ENCODE measurements at places on chromosomes 16 and 17.
A peak's percentile ranks its signal among the peaks of the same experiment; 100 is the strongest.

DNA sequence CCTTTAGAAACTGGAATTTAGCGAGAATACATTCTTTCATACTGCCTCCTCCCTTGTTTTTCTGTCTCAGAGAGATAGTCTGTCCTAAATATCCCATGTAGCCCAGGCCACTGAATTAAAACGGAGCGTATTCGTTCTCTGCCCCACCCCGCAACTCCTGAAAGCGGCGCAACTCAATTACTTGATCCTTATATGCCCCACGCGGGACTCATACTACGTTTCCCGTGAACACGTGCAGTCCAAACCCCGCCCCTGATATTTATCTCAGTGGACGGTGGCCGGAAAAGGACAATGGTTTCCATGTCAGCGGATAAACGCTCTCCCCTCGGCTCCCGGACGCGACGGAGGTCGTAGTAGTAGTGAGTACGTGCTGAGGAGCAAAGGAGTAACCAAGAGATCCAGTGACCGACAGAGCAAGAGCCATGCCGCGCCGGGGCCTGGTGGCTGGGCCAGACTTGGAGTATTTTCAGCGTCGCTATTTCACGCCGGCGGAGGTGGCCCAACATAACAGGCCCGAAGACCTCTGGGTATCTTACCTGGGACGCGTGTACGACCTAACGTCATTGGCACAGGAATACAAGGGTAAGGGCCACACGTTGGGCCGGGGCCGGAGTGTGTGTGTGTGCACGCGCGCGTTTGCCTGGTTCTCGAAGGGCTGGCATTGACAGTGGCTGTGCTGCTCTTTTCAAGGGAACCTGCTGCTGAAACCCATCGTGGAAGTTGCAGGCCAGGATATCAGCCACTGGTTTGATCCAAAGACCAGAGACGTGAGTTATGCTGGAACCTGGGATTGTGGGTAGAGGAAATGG, at the start of gene CYB5D1:
Gene CYB5D1, plus strand, starts transcription at position 291 of the 809 bp plus-strand sequence. Its CDS starts 132 bp downstream, at position 423.
- DNase-seq = peak; percentile 97

- no peak for DNase-seq
Observed at GRCh38 chr16:25013751-25014499, 1.2 kb downstream of the ARHGAP17 start.

GRCh38 chr17:6413065-6413464, 21.9 kb downstream of the AIPL1 start:
- no peak for DNase-seq

- no peak for DNase-seq
Observed at GRCh38 chr16:67767953-67768352, 38.4 kb downstream of the RANBP10 start.

DNA sequence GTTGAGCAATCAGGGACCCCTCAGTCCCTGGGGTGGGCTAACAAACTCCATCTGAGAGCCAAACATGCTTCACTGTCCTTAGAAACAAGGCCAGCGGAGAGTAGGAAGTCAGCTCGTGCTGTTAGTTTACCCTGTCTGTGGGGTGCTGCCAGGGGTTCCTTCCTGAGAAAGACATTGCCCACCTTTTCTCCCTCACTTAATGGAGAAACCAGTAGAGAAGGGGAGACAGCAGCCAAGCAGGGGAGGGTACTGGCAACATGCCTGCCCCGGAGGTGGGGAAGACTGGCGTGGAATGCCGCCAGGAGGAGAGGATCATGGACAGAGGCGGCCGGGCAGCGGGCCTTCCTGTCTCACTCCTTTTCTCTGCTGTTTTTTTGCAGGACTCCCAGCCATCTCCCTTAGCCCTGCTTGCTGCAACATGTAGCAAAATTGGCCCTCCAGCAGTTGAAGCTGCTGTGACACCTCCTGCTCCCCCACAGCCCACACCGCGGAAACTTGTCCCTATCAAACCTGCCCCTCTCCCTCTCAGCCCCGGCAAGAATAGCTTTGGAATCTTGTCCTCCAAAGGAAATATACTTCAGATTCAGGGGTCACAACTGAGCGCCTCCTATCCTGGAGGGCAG, 19.9 kb downstream of the SP2 start:
- no peak for DNase-seq

- DNase-seq = no peak
Observed at GRCh38 chr16:24116046-24116776, 139.9 kb upstream of the CACNG3 start.

DNA sequence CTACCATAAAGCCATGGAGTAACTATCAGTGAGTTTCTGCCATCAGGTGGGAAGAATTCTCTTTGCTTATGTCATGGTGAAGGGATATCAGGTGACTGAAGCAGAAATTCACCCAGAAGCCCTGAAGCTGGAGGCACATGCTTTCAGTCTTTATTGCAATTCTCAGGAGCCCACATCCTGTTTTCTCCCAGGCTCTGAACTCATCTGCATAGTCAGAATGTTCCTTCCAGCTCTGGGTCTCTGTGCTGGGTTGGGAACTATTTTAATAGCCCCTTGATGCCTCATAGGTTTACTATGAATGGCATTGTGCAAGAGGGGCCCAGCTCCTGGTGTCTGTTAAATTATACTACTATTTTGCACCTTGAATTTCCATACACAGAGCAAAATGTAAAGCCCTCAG, 198.4 kb upstream of the SOX9 start:
- DNase-seq = peak; percentile 17

GRCh38 chr17:50620858-50621257, 13.8 kb upstream of the ABCC3 start:
- no peak for DNase-seq

DNA sequence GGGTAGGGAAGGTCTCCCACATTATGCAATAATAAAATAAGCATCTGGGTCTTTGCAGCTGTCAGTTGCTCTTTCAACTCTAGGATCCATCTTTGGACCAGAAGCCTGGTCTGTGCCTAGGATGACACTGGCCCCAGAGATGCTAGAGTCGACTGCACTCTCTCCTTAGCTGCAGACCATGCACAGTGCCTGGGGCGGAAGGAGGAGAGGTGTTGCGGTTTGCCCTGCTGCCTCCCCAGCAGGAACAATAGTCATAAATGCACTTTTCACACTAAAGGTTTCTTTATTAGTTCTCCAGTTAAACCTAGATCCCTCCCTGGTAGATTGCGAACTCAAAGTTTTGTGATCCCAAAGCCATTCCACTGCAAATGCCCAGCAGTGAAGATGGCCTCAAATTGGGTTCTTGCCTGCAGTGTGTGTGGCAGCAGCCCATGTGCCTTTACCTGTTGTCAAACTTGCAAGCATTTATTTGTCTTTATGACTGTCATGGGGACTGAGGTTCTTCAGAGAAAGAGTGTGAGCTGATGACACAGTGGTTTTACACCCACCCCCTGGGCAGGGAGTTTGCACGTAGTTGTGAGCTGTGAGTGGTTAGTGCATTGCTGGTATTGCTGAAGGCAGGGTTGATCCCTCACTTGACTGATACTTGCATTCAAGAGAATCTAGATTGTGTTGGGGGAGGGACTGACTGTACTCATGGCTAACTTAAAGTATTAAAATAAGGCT, 10.3 kb downstream of the ATXN1L start:
- no peak for DNase-seq

GRCh38 chr17:1764284-1764683, 2.4 kb downstream of the SERPINF1 start:
- peak; percentile 68 for DNase-seq

- DNase-seq = no peak
Observed at GRCh38 chr17:15247891-15248529, 17.1 kb downstream of the PMP22 start.

- DNase-seq = peak; percentile 22
Observed at GRCh38 chr17:80761110-80761871, 216.7 kb downstream of the RPTOR start.

DNA sequence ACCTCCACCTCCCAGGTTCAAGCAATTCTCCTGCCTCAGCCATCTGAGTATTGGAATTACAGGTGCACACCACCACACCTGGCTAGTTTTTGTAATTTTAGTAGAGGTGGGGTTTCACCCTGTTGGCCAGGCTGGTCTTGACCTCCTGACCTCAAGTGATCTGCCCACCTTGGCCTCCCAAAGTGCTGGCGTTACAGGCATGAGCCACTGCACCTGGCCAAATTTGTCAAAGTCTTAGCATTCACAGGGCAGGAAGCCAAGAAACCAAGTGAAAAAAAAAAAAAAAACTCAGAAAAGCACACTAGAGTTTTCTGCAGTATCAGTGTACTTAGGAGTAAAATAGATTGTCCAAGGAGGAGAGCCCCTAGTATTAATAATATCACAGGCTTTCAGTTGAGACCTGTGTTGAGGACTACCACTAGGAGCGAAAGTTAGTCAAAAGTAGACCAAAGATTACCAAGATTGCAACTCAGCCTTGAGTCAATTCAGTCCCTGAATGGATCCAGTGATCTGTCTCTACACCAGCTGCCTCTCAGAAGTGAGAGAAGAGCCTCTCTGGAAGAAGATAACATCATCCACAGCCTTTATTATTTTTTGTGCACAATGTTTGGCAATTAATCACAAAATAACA, 159.7 kb downstream of the CEP112 start:
- DNase-seq = no peak

DNA sequence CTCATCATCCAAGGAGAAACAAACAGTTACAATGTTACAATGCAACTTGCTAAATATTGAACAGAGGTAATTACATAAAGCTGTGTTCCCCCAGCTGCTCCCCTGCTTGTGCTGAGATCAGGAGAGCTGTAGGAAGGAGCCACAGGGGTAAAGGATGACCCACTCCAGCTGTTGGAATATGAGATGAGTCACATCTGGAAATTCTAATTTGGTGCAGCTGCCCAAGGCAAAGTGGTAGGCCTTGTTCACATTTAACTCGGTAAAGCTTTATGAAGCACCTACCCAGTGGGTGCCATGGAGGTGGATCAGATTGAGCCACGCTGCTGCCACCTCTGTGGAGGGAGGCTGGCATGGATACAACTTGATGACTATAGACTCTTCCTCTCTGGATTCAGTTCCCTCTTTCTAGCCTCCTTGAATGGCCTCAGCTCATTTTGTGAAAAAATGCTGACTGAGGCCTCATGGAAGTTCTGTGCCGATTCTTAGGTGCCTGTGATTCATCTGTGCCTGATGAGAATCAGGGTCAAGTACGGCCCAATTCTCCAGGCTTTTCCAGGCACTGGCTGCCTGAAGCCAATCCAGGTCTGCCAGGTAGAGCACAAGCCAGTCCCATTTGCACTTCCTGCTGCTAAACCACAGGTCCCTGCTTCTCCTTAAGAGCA, 7.4 kb downstream of the ZNF689 start:
- peak; percentile 43 for DNase-seq

GRCh38 chr17:9537177-9537776, 38.3 kb downstream of the STX8 start:
- peak; percentile 10 for DNase-seq

GRCh38 chr17:41523787-41524186, 4.3 kb downstream of the KRT19 start:
- DNase-seq = no peak

- DNase-seq = no peak
Observed at GRCh38 chr16:85571813-85572619, 41.1 kb upstream of the GSE1 start.

DNA sequence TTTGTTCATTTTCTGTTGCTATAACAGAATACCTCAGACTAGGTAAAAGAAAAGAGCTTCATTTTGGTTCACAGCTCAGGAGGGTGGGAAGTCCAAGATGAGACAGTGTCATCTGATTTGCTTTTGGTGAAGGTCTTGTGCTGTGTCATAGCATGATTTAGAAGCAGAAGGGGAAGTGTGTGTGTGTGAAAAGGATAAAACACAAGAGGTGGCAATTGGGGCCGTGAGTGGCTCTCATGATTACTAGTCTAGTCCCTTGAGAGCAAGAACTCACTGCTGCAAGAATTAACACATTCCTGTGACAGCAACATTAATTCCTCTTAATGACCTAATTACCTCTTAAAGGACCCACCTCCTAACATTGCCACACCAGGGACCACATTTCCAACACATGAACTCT, 8.3 kb downstream of the SLC35G3 start:
- DNase-seq = no peak

DNA sequence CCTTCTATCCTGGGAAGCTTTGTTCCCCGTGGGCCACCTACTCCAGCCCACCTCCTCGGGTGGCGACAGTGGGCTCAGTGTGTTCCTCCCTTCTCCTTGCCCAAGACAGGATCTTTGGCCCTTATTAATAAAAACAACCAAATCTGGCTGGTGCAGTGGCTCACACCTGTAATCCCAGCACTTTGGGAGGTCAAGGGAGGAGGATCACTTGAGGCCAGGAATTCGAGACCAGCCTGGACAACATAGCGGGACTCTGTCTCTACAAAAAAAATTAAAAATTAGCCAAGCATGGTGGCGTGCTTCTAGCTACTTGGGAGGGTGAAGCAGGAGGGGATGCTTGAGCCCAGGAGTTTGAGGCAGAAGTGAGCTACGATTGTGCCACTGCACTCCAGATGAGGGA, 42.2 kb downstream of the SOCS1 start:
- DNase-seq = no peak

DNA sequence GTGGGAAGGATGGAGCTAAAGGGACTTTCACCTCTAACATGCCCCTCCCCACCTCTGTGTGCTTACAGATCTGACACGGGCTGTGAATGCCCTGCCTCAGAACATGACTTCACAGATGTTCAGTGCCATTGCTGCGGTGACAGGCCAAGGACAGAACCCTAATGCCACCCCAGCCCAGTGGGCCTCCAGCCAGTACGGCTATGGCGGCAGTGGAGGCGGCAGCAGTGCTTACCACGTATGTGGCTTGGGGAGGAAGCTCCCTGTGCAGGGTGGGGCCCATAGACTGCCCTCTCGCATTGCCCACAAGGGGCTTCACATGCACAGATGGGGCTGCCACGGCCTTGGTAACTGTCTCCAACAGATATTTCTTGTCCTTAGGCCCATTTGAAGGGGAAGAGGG, 11.4 kb downstream of the PROCA1 start:
- no peak for DNase-seq

DNA sequence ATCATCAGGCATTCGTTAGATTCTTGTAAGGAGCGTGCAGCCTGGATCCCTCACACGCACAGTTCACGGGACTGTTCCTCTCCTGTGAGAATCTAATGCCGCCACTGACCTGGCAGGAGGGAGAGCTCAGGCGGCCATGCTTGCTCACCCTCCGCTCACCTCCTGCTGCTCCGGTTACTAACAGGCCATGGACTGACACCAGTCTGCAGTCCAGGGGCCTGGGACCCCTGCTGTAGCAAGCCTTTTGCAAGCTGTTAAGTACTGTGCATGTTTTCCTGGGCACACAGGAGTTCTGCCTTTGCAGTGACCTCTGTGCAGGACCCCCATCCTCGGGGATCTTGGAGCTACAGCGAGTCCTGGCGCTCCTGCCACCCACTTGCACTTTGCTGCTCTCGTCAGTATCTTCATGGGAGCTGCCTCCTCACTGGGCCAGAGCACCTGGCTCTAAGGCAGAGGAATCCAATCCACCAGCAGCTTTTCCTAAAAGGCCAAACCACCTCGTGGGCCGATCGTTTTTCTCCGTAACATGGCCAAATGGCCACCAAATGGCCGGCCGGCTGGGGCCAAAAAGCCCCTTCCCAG, 230.6 kb downstream of the FOXL1 start:
- no peak for DNase-seq

- DNase-seq = no peak
Observed at GRCh38 chr17:39513309-39513708, 52.0 kb downstream of the CDK12 start.

- DNase-seq = no peak
Observed at GRCh38 chr17:68734187-68734900, 133.2 kb upstream of the FAM20A start.
